ENCODE measurements at places on chromosomes 2 and 18.

- DNase-seq = no peak
Observed at GRCh38 chr2:207603486-207603885, 21.7 kb downstream of the METTL21A start.

DNA sequence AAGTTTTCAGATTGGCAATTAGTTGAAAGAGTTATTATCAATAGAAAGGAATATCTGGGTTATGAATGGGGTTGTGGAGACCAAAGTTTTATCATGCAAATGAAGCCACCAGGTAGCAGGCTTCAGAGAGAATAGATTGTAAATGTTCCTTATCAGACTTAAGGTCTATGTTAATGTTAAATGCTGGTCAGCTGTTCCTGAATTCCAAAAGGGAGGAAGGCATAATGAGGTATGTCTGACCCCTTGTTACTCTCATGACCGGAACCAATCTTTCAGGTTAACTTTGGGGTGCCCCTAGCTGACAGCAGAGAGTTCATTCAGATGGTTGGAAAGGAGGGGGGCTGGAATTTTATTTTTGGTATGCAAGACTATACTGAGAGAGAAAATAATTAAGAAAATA lies 47.9 kb downstream of the RIT2 start:
- no peak for DNase-seq

DNA sequence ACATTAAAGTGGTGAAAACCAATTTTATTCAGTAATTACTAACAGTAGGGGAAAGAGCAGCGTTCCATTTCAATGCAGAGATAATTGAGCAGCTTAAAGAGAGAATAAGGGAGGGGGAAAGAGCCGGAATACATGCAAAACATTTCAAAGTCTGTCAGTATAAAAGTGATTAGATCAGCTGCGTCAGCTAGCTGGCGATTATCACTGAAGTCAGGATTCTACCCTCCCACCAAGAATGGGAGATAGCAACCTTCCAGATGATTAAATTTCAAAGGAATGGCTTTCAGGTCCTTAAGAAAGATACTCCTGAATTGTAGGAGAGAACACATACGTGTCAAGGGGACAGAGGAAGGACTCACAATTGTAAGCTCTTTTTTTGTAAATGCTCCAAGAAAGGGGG lies 2.7 kb upstream of the ZC3H6 start:
- no peak for DNase-seq

DNA sequence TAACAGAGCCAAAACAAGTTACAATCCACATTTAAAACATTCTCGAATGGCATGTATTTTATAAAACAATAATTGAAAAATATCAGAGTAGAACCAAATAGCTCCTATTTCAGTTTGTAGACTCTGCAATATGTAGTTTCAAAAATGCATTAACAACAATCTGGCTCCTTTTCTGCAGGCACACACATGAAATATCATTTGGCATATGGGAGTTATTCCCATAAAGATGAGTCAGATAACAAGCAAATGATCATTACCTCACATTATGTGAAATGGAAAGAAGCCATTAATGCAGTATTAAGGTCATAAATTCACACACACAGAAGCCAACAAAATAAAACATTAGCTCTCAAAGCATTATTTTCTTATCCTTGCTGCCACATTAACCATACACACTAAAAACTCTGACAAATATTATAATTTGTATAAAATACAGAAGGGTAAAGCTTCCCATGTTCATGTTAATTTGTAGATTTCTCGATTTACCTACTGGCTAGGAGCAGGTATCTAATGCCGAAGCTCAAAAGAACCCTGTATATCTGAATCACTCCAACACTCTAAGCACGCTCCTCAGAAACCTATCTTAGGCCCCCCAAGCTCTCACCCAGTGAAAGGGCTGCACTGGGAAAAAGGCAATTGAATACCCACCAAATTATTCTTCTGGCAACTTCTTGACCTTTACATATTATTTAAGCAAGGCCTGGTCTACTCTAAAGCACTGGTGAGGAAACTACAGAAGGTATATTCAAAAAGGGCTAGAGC lies 13.8 kb downstream of the NBAS start:
- no peak for DNase-seq

GRCh38 chr18:48771641-48772375 lies 179.0 kb downstream of the SMAD7 start:
- no peak for DNase-seq

DNA sequence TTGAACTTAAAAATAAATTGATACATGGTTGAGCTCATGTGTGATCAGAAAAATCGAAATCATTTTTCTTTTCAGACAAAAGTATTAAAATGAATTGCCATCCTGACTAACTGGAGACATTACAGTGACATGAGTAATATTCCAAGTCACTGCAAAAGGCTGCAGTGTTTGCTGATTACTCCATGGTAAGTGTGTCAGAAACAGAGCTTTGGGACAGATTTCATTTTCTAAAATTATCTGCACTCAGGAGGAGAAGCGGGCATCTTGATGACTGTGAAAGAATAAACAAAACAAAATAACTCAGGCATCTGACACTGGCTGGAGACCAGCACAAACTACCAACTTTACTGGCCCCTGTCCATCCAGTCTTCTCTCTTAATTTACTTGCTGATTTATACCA lies 312.3 kb upstream of the PIK3C3 start:
- DNase-seq = no peak

- DNase-seq = peak; percentile 20
Observed at GRCh38 chr2:69734035-69734611, 7.8 kb upstream of the ANXA4 start.

DNA sequence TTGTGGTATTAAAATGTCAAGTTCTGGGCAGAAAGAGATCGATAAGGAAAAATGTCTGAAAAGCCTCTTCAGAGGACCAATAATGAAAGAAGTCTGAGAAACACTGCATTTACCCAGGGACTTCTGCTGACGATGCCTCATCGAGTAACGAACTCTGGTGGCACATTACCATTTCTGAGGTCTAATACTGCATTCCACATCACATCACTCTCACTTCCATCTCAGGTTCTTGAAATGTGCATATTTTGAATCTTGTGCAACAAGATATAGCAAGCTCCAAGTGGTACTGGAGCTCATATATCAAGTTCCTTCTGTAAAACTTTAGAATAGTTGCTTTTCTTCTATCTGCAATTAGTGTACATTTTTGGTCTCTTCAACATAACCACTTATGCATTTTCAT lies 619.1 kb upstream of the DDX18 start:
- DNase-seq = no peak

DNA sequence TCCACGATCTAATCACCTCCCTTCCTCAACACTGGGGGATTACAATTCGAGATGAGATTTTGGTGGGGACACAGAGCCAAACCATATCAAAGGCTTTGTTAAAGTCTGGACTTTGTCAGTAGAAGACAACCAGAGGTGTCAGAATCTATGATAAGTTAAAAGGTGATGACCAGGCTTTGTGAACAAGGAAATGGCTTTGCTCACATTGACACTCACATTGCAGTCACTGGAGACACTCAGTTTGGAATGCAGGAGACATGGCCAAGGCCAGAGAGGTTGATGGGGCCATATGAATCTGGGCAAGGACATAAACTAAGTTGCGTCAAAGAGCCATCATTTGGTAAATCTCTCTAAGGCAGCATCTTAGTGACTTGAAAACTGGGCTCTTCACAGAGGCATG lies 678.2 kb upstream of the FSHR start:
- no peak for DNase-seq

DNA sequence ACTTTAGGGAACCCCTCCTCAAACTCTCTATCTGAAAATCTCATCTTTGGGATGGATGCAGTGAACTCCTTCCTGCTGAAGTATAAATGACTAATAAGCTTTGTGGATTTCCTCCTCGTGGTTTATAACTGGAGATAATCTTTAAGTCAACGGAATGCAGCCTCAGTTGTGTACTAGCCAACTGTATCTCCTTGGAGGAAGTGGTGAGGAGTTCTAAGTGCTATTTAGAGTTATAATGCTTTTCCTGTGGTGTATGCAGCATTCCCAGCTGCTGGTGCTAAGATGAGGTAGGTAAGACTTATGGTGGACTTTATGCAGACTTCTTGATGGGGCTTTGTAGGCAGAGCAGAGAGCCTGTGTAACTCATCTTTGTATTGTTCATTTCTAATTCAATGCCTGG lies 90.9 kb downstream of the LYPD6B start:
- DNase-seq = no peak

- no peak for DNase-seq
Observed at GRCh38 chr2:189545418-189545817, 35.2 kb downstream of the SLC40A1 start.

- DNase-seq = no peak
Observed at GRCh38 chr2:120847700-120848321, 112.1 kb downstream of the GLI2 start.

GRCh38 chr2:42298996-42299754 lies 61.8 kb downstream of the COX7A2L start:
- DNase-seq = no peak

DNA sequence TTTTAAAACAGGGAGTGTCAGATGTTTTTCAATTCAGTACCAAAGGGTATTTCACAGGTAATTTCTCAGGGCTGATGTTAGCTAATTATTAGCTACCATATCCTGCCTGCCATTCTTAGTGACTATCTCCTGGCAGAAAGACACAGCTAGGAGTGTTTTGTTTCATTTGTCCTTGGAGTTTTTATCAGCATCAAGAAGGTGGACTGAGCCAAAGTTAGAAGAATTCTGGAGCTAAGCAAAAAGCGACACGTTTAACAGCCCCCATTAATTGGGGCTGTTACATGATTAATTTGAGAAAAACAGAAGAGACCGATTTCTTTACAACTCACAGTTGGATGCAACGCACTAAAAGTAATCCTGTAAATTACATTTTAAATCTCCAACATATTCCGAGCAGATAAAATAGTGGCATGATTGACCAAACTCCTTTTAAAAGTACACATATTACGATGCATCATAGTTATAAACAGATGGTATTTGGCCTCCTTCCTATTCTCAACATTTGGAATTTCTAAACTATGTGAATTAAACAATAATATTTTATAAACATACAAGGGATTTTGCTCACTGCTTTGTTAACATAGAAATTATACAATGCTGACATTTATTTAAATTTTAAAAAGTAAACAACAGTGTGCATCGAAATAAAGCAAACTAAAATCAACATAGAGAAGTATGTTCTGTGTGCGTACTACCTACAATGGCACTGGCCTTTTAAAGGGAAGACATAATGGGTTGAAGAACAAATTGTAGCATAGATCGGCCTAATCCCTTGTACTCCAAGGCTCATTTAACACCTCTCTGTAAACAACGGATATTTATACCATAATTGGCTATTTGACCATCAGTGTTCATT lies 585.1 kb downstream of the ZEB2 start:
- DNase-seq = peak; percentile 23

GRCh38 chr2:241922411-241922810 lies 52.9 kb downstream of the RTP5 start:
- DNase-seq = no peak

DNA sequence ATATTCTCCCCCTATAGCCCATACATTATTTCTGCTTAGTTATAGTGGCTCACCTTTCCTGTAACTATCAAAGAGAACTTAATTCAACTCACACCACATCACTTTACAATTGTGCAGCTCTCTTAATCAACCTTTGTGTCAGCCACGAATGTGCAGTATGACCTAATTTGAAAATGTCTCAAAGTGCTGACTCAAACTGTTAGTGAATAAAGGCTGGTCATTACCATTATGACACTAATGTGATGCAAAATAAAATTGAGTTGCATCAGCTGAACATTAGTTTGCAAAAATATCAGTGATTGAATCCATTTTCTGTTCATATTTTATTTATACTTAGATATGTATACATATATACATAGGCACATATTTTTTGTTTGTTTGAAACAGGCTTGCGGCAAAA lies 251.8 kb downstream of the MEIS1 start:
- no peak for DNase-seq

DNA sequence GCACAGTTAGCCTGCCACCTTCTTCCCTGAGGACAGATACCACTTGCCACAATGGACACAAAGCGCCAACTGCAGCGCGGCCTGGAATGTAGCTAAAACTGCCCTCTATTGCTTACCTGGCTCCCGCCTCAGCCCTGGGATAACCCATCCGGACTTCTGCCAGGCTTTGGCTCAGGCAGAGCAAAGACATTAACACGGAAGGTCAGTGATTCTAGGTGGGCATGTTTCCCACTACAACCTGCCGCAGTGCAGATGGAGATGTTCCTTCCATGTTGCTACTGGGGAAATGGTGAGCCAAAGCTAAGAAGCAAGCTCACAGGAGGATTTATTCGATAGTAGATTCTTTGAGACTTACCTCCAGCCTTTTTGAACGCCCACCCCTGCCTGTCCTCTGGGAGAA lies 74.8 kb downstream of the XDH start:
- DNase-seq = no peak

- DNase-seq = no peak
Observed at GRCh38 chr18:76306685-76307292, 188.3 kb downstream of the ZNF516 start.

DNA sequence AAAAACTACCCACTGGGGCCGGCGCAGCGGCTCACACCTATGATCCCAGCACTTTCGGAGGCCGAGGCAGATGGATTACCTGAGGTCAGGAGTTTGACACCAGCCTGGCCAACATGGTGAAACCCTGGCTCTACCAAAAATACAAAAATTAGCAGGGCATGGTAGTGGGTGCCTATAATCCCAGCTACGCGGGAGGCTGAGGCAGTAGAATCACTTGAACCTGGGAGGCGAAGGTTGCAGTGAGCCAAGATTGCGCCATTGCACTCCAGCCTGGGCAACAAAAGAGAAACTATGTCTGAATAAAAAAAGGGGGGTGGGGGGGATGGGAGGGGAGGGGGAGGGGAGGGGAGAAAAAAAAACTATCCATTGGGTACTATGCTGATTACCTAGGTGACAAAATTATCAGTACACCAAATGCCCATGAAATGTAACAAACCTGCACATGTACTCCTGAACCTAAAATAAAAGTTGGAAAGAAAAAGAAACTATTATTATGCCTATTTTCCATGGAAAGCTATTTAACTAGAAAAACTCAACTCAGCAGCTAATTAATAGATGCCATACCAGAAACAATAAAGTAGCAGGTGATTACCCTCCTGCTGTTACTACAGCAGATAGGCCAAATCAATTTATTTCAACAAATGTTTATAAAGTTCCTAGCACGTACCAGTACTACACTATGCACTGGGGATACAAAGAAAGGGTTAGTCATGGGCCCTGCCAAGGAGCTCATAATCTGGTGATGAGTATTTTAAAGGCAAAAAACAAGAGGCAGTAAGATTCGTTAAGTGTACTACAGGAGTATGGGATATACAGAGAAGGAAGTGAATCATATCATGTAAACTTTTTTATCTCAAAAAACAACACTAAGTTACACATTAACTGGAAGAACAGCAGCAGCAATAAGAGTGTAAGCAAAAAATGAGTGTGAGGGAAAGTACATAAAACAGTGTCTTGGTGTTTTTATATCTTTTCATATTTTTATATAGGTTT lies 112.8 kb upstream of the SLC39A10 start:
- peak; percentile 65 for DNase-seq

Data from ACHN (cell line).